Stimulated activated CD4-positive, alpha-beta T cell treated with anti-CD3 and anti-CD28 coated beads, Interleukin-1b, Interleukin-23, amount 100 ng/mL, for 24 hours (primary cell): ENCODE measurements at places on chromosomes 4 and X.

GRCh38 chr4:57190601-57191481, 80.7 kb upstream of the IGFBP7 start:
- no peak for DNase-seq

DNA sequence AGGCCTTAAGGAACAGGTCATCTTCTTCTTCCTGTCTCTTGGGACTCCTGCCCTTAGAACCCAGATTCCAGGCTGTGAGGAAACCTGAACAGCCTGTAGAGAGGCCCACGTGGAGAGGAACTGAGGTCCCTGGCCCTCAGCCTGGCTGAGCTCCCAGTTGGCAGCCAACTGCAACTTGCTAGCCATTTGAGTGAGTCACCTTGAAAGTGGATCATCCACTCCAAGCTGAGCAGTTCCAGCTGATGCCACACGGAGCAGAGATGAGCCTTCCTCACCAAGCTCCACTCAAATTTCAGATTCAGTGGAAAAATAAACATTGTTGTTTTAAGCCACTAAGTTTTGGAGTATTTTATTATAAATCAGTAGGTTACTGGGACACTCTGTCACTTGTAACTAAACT, 392.5 kb downstream of the BCOR start:
- no peak for DNase-seq

GRCh38 chrX:70001269-70001668, 48.5 kb downstream of the AWAT2 start:
- no peak for DNase-seq

DNA sequence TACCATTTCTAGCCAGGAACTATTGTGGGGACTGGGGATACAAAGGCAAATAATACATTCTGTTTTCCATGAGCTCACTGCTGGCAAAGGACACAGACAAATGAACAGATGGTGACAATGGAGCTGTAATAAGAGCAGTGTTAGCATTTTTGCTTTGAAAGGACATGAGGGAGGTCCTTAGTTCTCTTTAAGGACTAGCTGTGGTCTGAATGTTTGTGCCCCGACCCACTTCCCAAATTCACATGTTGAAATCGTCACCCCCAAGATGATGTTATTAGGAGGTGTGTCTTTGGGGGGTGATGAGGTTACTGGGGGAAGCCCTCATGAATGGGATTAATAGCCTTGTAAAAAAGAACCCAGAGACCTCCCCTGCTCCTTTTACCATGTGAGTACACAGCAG, 30.3 kb downstream of the CCNG2 start:
- no peak for DNase-seq

DNA sequence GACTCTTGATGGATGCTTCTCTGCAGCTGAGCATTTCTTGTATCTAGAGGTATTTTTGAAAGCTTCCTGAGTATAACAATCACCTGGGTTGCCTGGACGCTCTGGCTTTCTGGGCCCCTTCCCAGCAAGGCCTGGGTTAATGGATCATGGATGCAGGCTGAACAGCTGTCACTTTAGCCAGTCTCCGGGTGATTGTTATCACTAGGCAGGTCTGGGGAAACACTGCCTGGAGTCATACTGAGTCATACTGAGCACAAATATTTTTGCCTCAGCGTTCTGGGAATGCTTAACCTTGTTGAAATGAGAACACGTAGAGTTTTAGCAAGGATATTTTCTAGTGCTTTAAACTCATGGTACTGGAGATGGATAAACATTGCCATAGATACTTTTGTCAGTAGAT, 102.6 kb downstream of the PHEX start:
- no peak for DNase-seq

DNA sequence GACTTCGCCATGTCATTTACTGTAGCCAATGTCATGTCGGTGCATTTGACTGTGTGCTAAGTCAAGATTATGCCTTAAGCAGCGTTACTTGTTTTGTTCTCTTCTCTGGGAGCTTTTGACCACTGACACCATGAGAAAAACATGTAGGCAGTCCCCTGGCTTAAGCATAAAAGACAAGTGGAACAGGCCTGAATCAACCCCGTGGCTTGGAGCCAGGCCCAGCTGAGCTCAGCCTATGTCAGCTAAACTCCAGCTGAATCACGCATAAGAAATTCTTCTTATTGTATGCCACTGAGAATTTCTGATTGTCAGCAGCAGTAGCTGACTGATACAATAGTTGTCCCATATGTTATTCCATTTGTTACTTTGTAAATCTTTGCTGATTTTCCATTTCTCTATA, 261.9 kb downstream of the CBLL2 start:
- no peak for DNase-seq

DNA sequence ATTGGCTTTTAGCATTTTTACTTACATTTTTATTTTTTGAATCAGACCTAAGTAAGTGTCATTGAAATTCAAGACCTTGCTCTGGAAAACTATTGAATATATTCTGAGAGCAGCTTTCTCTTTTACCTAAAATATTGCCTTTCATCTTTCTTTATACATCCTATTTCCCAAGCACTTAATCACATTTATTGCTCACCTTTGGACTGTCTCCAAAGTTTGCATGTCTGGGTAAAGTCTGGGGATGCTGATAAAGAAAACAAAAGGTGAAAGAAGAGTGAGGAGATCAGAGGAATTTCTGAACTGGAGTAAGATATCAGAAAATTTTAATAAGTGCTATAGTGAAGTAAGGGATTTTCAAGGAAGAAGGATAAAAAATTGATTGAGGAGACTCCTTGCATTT, 308.5 kb upstream of the AADAT start:
- DNase-seq, result no peak

- no peak for DNase-seq
Observed at GRCh38 chr4:48585401-48585800, 95.3 kb downstream of the ZAR1 start.

DNA sequence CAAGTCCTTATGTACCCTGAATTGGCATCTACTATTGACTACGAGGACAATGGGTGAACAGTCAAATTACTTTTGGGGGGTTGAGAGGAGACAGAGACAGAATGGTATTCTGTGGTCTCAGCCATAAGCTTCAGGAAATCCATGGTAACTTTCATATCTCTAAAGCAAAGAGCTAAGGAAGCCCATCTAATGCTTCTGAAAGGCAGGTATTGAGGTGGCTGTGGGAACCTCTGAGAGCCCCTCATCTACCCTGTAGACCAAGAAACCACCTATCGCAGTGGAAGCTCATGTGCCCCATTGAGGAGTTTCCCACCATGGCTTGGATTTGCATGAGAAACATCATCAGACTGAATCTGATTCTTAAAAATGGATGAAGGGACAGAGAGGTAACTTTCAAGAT, 23.1 kb upstream of the BMP2K start:
- DNase-seq, result no peak

- no peak for DNase-seq
Observed at GRCh38 chrX:96314985-96315384, 369.7 kb upstream of the DIAPH2 start.

GRCh38 chrX:78329486-78329885, 2.1 kb upstream of the CYSLTR1 start:
- no peak for DNase-seq

- DNase-seq, result no peak
Observed at GRCh38 chrX:22360129-22360528, 87.4 kb downstream of the CBLL2 start.

DNA sequence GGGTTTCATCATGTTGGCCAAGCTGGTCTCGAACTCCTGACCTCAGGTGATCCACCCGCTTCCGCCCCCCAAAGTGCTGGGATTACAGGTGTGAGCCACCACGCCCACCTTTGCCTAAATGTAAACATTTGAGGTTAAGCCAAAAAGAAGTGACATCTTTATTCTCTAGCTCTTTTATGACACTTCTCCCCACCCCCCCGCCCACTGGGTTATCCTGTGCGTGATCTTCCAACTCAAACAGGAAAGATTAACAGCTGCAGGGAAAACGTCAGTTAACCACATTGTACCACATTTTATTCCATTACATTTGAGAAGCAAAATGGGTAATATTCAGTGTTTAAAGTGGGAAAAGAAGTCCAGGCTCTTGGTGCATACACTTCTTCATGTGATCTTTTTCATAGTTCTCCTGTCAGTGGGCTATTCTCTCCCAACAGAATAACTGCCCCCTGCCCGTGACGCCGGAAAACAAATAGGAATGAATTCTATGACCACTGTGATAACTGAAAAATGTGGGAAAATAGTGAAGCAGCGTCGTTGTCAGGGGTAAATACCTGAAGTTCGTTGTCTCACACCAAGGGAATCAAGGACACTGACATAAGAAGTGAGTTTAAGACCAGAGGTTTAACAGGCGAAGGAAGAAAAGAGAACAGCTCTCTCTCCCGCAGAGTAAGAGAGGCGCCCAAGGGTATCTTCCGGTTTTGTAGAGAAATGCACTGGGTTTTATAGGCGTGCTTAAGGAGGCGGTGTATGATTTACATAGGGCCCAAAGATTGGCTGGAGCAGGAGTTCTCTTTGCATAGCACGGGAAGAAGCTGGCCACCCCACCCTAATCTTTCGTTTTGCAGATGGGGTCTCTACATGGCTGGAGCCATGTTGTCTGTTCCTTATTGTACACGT, 9.7 kb upstream of the SRD5A3 start:
- DNase-seq, result no peak

GRCh38 chr4:140092094-140092851, 61.7 kb downstream of the MAML3 start:
- DNase-seq, result no peak

GRCh38 chrX:46959101-46959500, 46.9 kb downstream of the JADE3 start:
- DNase-seq, result no peak

DNA sequence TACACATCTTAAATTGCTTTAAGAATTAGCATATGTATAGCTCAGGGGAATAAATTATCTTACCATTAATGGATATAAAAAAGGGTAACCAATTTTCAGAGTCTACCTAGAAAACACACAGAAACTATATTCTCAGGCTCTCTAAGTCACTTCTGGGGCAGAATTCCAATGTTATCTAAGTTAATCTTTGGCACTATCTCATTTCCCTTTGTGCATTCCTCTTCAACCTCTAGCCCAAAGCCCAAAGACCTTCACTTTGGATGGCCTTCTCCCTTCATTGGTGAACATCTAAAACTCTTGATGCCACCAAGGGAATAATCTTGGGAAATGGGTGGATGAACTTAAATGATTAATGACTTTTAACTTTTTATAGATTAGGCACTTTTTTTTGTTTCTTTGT, 108.3 kb downstream of the APBB2 start:
- DNase-seq, result no peak

- no peak for DNase-seq
Observed at GRCh38 chrX:2901367-2902036, 27.6 kb downstream of the ARSD start.

GRCh38 chr4:168496834-168497233, at the start of gene PALLD:
PALLD (plus strand) TSS chr4:168497052.
- DNase-seq, result no peak

GRCh38 chrX:24842486-24842885, 148.8 kb downstream of the POLA1 start:
- DNase-seq, result no peak

- DNase-seq, result no peak
Observed at GRCh38 chrX:155778844-155779553, 102.1 kb upstream of the VAMP7 start.

- DNase-seq, result no peak
Observed at GRCh38 chr4:75154994-75155393, 222.1 kb downstream of the PARM1 start.

DNA sequence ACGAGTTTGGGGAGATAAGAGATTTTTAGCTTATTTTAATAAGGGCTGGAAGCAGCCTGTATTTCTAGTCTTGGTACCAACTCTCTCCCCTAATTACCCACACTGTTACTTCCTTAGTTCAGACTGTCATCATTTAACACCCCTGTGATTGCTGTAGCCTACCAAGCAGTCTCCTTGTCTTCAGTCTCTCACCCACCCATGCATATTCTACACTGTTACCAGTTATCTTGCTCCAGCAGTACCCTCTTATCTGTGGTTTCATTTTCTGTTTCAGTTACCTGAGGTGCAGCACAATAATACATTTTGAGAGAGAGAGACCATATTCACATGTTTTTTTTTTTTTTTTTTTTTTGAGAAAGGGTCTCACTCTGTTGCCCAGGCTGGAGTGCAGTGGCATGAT, 80.2 kb downstream of the DIAPH2 start:
- no peak for DNase-seq

DNA sequence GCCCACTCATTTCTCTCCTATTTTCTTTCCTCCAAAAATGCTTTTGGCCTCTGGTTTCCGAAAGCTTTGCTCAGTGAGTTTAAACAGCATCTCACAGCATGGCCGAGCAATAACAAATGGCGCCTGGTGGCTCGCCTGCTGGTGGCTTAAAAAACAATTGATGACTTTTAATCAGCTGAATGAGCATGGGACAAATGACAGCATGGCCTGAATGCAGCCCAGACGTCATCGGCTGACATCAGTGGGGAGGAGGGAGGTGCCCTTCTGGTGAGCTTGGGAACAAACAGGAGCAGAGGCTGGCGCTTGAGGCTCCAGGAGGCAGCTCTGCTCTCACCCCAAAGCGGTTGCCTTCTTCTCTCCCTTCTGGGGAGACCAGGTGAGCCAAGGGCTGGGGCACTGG, 286.4 kb downstream of the BCOR start:
- DNase-seq, result no peak

GRCh38 chr4:141702472-141703182, 66.2 kb downstream of the IL15 start:
- no peak for DNase-seq

DNA sequence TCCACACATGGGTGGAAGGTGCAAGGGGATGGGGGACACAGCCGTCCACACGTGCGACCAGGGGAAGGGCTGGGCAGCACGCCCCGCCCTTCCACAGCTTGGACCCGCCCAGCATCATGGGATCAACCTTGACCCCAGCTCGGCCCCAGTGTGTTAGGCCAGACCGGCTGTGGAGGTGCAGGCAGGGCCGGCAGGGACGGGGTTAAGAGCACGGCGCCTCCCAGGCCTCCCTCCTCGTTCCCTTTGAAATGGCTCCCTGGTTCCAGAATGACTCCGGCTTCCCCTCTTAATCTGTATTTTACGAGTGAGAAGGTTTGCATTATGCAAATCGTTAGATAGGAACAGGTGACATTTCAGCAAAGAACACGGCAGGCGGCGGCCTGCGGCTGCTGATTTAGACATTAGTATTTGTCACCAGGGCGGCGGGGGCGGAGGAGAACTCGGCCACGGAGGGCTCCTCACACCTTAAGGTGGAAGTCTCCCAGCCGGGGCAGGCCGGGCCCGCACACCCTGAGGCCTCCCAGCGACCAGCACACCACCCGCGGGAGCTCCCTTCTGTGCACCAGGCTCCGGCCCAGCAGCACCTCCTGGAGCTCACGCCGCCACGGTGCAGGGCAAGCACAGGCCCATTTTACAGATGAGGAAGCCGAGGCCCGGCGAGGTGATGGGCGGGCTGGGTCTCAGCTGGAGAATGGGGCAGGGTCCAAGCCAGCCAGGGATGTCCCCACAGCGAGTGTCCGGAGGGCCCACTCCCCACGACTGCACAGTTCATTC, 116.1 kb downstream of the FAM53A start:
- DNase-seq, result no peak

- DNase-seq, result no peak
Observed at GRCh38 chrX:145002771-145003170, 244.5 kb upstream of the SPANXN1 start.

DNA sequence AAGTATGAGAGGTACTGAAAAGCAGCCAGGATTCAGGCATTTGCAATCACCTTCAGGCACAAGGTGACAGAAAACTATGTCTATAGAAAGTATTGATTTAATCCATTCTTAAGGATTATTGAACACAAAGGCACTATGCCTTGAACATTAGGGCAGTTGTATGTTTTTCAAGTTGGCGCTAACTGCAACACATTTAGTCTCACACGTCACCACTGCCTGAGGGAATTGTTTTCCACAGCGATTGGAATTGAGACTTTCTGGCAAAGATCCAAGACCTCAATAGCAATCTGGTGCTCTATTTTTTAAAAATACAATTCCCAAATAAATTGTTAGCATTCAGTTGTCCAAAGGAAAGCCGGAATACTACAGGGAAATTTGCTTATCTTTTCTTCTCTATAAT, 52.7 kb upstream of the FTHL17 start:
- no peak for DNase-seq
